NCI-H345 (cell line): ENCODE measurements at places on chromosomes 1 and 21.

- peak; percentile 69 for DNase-seq
Observed at GRCh38 chr1:36156329-36157114, 562 bp downstream of the MAP7D1 start.

GRCh38 chr1:48048980-48049379 is 51.8 kb upstream of the TRABD2B start:
- DNase-seq = no peak

DNA sequence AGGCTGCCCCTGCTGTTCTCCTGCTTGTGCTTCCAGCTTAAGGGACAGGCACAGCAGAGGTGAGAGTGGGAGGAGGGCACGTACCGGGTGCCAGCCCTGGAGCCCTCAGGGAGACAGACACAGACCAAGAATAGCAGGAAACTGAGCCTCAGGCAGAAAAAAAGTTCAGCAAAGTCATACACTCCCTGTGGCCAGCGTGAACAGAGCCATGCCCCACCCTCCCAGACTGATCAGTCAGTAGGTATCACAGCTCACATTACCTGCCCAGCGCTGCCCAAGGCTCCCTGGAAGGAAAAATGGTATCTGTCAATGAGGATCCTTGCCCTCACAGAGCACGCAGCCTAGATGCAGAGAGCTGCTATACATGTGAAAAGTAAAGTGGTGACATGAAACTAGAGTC is 1.3 kb downstream of the UBL4B start:
- DNase-seq = no peak

- no peak for DNase-seq
Observed at GRCh38 chr1:172154551-172154950, 265.9 kb upstream of the C1orf105 start.

DNA sequence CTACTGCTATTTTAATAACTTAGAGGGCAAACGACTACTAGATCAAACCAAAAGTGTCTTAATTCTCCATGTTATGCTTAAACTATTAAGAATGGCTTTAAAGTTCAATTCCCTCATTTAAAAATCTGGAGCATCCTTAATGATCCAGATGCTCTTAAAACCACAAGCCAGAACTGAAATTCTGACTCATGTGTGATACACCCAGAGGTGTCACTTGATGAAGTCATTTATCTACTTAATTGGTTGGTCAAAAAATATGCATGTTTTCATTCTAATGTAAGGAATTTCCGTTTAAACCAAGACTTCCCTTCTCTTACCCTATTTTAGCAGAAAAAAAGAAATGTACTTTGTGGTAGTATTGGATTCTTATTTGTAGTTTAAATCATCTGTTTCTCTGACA is 1261.2 kb upstream of the B3GALT2 start:
- DNase-seq = no peak
